ENCODE measurements at places on chromosomes 13 and 19.

DNA sequence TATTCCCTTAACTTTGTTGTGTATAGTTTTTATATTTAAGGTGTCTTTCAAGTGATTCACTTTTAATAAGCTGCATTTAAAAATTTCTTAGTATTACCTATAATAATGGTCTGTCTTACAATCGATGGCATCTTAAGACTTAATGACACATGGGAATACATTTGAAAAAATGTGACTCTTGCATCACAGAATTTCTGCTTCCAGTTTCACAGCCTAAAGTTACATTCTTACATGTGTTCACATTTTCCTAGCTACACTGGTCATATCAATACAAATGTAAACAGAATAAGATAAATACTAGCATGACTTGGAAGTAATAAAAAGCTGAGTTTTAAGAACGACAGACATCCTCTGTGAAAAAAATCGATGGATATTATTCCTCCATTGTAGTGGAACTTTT lies 1597.1 kb upstream of the MIR17HG start:
- DNase-seq: no peak

DNA sequence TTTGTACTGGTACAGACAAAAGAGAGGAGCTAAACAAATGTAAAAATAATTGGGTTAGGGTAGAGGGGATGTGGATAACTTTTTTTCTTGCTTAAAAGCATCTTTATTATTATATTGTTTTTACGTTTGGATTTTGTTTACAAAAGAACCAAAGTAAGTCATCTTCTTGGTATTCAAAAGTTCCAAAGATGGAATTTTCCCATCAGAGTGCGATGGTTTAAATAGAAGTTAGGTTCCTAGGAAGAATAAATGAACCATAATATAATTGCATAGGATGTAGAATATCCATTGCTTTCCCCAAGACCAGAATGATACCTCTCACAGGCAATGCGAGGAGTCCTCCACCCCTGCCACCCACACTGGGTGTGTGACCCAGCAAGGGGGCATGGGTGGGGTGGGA lies 99.4 kb upstream of the RNF113B start:
- DNase-seq: no peak

GRCh38 chr13:114161644-114162532 lies 17.2 kb upstream of the CFAP97D2 start:
- peak; percentile 77 for DNase-seq

GRCh38 chr19:43634872-43635560 lies 4.6 kb downstream of the CADM4 start:
- no peak for DNase-seq

DNA sequence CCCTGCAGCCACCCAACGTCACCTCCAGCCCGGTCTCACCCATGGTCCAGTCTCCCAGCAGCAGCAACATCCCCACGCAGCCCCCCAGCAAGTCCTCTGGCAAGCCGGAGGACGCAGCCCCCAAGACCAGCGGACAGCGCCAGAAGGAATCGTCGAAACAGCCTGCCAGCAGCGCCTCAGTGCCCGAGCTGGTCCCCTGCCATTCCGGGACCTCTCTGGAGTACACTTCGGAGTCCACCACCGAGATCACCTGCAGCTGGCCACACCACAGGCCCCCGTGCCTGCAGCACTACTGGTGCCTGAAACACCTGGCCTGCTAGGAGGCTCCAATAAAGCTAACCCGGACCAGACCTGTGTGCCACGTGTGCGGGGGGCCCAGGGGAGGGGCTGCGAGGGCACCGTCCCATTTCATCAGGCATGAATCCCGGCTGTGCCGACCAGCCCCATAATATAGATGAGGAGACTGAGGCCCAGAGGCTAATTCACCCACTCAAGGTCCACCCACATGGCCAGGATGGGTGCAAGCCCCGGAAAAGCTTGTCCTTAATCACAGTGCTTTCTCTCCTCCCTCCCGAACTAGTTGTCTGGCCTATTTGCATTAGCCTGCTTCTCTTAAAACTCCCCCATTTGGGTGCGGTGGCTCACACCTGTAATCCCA lies 6.7 kb downstream of the REEP6 start:
- no peak for DNase-seq

DNA sequence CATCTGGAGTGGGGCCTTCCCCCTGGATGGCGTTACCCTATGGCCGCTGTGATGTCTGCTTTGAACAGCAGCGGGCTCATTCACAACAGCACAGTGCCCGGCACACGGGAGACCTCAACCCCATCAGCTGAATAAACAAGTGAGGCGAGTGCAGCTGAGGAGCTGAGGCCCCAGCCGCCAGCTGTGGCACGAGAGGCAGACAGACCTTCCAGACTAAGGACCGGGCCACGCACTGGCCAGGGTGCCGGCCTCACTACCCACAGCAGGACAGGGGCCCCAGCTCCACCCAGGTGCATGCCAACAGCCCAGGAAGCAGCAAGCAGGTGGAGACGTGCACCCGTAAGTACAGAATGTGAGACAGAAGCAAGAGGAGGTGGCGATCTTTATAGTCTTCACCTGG lies 39.6 kb downstream of the STK24 start:
- DNase-seq: no peak

- no peak for DNase-seq
Measured at GRCh38 chr13:76879203-76879882, 6.9 kb downstream of the KCTD12 start.

GRCh38 chr13:24209138-24209537 lies 48.6 kb downstream of the SPATA13 start:
- DNase-seq: no peak

- DNase-seq: no peak
Measured at GRCh38 chr13:51683597-51683996, 99.3 kb downstream of the WDFY2 start.

GRCh38 chr13:18949489-18949761 lies 232.2 kb downstream of the TUBA3C start:
- no peak for DNase-seq

GRCh38 chr13:21541271-21541670 lies 62.7 kb downstream of the MICU2 start:
- DNase-seq: no peak

DNA sequence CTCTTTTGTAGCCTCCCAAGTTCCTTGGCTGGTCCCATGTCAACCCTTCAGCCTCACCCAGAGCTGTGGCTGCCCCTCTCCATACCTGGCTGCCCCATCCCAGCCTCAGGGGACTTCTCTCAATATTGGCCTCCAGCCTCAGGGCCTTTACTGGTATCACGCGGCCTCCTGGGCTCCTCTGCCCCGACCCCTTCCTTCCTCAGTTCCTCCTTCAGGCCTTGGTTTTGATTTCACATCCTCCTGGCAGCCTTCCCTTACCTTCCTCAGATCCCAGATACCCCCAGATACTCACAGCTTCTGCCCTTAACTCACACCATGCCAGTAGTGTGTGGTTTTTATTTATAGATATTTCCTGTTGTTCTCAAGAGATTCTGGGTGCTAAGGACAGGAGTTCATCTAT lies 12.8 kb upstream of the SCN1B start:
- DNase-seq: no peak

DNA sequence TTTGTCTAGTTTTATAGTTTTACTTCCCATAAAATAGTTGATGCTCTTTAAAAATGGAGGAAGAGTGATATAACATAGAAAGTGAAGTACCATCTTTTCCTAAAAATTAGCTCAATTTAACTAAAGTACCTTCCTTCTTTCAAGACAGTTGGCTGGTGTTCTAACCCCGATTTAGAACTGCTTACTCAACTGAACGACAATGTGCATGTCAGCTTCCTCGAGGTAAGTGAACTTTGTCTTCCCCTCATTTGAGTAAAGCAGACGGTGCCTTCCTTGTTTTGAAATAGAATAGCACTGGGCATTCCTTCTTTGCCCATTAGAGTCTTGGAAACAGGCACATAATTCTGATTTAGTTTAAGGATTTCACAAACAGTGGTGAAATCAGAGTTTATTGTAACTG lies 1519.2 kb downstream of the EFNB2 start:
- no peak for DNase-seq

- DNase-seq: no peak
Measured at GRCh38 chr13:34039678-34040077, 221.7 kb downstream of the RFC3 start.

- no peak for DNase-seq
Measured at GRCh38 chr13:45196622-45197021, 4.2 kb downstream of the KCTD4 start.

DNA sequence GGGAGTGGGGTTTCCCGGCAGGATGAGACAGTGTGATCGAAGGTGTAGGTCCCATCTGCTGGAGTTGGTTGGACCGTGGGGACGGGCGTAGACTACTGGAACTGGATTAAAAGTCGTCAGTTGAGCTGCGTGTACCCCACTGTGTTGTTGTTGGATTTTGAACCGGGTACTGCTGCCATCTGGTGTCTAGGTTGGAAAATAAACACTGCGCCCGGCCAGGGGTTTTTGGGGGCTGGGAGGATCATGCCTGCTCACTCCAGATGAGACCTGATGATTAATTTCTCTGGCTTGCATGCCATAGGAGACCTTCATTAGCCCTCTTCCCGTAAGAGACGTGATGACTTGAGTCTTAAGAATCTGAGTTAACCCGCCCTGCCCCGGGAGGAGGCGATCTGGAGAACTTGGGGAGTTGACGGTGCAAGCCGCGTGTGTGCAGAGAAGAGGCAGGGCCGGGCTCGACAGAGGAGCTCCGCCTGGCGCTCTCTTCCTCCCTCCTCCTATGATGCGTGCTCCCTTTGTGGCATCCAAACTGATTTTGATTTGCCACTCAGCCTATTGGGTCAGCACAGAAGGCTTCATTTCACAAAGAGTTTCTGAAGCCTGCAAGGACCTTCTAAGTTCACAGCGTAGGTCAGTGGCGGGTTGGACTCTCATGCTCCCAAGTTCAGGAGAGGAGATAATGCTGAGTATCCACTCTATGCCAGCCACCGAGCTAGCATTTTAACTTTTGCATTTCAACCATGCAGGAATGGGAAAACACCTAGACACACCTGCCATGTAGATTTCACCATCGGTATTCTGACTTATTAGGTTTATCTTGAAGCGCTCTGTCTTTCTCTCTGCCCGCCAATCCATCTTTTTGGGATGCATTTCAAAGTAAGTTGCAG lies 2.7 kb downstream of the UHRF1 start:
- no peak for DNase-seq

DNA sequence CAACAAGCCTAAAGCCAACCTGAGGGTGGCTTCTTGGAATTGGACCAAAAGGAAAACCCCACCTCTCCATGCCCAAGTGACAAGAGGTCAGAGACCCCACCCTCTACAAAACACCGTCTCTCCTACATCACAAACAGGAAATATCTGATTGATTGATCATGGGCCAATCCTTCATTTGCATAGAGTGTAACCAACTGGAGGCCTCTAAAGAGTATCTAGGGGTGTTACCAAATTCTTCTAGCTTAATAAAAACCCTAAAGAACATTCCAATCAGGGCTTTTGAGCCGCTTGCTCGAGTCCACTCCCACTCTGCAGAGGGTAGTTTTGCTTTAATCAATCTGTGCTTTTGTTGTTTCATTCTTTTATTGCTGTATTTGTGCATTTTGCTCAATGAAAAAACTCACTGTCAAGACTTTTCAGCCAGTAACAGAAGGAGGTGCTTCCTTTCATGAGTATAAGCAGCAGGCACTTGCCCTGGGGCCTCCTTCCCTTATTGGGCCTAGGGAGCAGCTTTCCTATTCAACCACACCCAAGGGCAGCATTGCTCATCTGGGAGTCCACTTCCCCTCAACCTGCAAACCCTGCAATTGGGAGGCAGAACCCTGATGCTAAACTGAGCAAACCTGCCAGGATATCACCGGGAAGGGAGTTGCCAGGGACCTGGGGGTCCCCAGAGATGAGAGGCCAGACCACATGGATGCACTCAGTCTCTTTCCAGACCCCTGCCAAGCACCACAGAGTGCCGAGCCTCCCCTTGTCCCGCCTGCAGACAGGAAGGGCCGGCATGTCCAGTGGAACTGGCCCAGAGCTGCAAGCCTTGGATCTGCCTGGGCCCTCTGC lies 154.3 kb upstream of the VSTM2B start:
- peak; percentile 64 for DNase-seq

DNA sequence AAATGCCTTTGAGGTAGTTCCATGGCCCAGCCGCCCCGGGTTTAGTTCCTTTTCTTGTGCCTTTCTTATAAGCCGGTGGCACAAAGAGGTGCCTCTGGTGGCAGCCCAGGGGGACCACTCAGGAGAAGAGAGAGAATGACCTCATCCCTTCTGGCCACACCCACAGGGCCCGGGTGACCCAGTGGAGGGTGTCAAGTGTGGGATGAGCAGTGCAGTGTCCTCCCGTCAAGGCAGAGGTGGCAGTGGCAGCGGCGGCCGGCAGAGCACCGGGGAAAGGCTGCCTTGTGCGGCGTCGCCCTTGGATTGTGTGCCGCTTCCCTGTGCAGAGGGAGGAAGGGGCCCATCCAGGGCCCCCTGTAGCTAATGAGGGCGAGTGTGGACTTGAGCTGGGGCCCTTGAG lies 47.9 kb downstream of the KDM4B start:
- DNase-seq: no peak

DNA sequence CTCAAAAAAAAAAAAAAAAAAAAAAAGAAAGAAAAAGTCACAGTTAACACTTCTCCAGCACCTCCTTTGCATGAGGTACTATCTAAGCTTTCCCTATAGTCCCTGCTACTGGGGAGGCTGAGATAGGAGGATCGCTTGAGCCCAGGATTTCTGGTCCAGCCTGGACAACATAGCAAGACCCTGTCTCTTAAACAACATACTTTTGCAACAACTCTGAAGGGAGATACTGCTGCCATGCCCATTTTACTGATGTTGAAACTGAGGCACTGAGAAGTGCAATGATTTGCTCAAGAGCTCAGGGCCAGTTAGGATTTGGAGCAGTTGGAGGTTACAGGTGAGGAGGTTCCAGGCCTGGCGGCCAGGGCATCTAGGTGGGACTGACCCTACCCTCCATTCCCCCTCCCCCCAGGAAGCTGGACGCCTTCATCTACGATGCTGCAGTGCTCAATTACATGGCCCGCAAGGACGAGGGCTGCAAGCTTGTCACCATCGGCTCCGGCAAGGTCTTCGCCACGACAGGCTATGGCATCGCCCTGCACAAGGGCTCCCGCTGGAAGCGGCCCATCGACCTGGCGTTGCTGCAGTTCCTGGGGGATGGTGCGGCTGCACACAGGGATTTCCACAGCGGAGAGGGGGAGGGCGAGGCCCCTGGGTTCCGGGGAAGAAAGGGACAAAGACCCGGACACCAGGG lies 4.3 kb upstream of the GRWD1 start:
- no peak for DNase-seq

GRCh38 chr13:96822895-96823294 lies 171.4 kb downstream of the OXGR1 start:
- no peak for DNase-seq

DNA sequence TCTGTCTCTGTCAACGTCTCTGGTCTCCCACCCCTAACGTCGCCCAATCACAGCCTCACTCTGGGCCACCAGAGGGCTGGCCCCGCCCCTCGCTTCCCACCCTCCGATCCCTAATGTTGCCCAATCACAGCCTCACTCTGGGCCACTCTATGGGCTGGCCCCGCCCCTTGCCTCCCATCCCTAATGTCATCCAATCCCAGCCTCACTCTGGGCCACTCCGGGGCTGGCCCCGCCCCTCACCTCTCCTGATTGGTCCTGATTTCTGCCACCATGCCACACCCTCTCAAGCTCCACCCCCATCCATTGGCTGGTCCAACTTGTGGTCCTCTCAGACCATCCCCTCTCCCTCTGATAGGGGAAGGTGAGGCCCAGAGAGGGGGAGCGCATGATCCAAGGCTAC lies 24.9 kb downstream of the CELF5 start:
- no peak for DNase-seq

Measured in vagina (tissue), 2 donors.